Stimulated activated CD8-positive, alpha-beta memory T cell treated with anti-CD3 and anti-CD28 coated beads, Interleukin-4, amount 100 ng/mL, for 48 hours (primary cell): ENCODE measurements at places on chromosomes 16 and 17.

DNA sequence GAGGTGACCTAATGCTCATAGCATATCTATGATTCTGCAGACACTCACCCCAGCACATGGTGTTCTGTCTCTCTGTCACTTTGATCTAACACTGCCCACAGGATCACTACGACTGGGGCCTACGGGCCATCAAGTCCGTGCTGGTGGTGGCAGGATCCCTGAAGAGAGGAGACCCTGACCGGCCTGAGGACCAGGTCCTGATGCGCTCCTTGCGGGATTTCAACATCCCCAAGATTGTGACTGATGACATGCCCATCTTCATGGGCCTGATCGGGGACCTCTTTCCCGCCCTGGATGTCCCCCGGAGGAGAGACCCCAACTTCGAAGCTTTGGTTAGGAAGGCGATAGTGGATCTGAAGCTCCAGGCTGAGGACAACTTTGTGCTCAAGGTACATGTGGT is 146.4 kb downstream of the DNAH9 start:
- DNase-seq: no peak

GRCh38 chr16:84292011-84292410 is 2.7 kb upstream of the WFDC1 start:
- DNase-seq: no peak

GRCh38 chr16:10877472-10877946 is 507 bp downstream of the CIITA start:
- DNase-seq: no peak

DNA sequence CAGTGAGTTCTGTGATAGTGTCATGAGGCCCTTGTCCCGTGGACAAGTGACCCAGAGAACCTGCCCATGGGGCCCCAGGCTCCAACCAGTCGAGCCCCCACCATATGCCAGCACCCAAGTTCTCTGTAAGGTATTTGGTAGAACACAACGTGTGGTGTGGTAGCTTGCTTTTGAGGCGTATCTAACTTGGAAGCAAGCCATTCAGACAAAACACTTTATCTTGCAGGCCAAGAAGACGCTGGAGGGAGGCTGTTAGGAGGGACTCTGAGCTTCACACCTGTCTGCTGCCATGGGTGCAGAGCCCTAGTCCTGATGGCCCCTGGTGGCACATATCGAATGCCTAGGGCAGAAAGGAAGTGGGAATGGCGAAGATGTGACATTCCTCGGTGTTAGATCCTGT is 1.6 kb downstream of the NDUFAF8 start:
- no peak for DNase-seq

- DNase-seq: no peak
These were observed 37.9 kb upstream of the SMIM36 start for GRCh38 chr17:55549140-55549539.

- no peak for DNase-seq
These were observed 281.6 kb upstream of the CCL2 start for GRCh38 chr17:33973491-33973890.

GRCh38 chr16:66689282-66689681 is 7.3 kb downstream of the CMTM4 start:
- DNase-seq: no peak

DNA sequence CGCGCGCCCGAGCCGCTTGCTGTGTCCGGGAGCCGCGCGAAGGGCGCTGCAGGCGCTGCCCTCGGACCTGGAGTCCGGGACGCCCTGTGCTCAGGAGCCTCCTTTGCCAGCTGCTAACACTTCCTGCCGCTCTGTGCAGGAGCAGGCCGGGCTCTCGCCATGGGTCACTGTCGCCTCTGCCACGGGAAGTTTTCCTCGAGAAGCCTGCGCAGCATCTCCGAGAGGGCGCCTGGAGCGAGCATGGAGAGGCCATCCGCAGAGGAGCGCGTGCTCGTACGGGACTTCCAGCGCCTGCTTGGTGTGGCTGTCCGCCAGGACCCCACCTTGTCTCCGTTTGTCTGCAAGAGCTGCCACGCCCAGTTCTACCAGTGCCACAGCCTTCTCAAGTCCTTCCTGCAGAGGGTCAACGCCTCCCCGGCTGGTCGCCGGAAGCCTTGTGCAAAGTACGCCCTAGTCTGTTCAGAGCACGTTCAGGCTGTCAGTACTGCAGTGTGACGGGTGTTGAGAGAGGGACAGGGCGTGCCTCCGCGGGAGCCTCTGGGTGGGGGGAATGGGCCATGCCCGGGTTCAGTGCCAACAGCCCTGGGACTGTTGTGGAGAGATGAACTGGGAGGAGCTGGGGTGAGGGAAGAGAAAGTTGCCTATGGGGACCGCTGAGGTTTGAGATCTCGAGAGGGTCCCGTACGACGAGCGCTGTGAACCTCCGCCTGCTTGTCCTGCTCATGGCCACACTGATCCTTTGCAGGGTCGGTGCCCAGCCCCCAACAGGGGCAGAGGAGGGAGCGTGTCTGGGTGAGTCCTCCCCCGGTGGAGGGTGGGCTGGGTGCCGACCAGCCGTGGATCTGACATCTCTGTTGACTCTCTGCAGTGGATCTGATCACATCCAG is 1.3 kb downstream of the ZNF276 start:
- DNase-seq: peak; percentile 76

DNA sequence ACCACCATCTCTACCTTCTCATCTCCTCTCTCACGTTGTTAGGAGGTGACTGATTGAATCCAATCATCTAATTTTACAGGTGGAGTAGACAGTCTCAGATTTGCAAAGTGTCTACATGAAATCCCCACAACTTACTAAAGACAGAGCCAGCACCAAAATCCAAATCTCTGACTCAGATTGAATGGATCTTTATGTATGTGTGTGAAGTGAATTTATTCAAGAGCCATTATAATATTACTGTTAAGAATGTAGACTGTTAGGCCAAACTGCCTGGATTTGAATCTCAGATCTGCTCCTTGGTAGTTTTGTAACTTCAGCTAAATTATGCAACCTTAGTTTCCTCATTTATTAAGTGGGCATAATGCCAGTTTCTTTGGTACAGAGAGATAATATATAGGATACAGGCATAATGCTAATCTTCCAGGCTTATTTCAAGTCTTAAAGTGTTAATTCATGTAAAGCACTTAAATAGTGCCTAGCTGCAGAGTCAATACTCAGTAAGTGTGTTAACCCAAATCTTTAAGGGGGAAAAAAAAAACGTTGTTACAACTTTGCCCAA is 12.7 kb downstream of the CNEP1R1 start:
- no peak for DNase-seq

DNA sequence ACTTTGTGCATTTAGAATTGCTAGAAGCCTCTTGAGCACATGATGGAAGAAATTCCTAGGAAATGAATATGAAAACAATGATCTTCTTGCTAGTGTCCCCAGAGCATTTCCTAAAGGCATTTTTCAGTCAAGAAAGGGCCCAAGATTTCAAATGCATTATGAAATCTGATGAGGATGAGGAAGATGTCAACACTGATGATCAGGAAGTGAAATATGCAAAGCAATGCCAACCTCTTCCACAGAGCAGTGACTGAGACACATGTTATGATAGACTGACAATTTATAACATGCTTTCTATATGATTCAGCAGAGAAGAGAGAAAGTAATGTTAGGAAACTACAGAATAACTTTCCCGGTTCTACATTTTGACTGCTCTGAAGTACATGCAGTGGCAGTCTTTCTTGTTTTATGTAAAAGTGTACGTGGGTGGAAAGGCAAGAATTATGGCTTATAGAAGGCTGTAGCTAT is 859.1 kb upstream of the GOT2 start:
- no peak for DNase-seq

DNA sequence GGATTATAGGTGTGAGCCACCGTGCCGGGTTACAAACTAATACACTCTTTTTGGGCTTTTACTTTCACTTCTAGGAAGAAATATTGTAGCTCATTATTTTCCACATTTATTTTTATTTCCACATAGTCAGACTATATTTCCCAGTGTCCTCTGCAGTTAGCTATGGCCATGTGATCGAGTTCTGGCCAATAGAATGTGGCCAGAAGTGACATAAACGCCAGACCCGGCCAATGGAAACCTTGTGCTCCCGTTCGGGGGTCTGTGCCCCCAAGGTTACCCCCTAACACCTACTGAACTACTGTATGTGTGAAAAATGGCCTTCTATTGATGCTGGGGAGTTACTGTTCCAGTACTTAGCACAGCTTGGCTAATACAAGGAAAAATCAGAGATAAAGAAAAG is 13.2 kb upstream of the RPTOR start:
- DNase-seq: no peak
